ENCODE measurements at places on chromosomes 16 and 17. TPM values are rescaled to one million over a fixed set of nuclear protein-coding genes. Genes with fewer than 3 reads are reported as not detected.

The CDRT15 gene
- total RNA-seq: not detected

The TNS4 gene
- 7.6 TPM for total RNA-seq

The SHISA6 gene
- not detected for total RNA-seq

The PRSS27 gene
- 1.9 TPM for total RNA-seq

The PTX4 gene
- not detected for total RNA-seq

The FBXL16 gene
- 3.2 TPM for total RNA-seq

The MYH1 gene
- not detected for total RNA-seq

The RAB26 gene
- 0.35 TPM for total RNA-seq

The LRRC37A gene
- 1.7 TPM for total RNA-seq

The NPB gene
- total RNA-seq: 0.47 TPM

The TMEM100 gene
- not detected for total RNA-seq

The CLDN9 gene
- total RNA-seq: not detected

The ZP2 gene
- not detected for total RNA-seq

The CBFA2T3 gene
- 0.56 TPM for total RNA-seq

The IGFBP4 gene
- 6.5 TPM for total RNA-seq

The CCDC154 gene
- total RNA-seq: 1.3 TPM

The ABCA6 gene
- 0.23 TPM for total RNA-seq

The GPR179 gene
- total RNA-seq: 0.23 TPM

The ITGAD gene
- total RNA-seq: not detected

The PYDC1 gene
- total RNA-seq: not detected

The FBXO39 gene
- not detected for total RNA-seq

The P2RX5 gene
- total RNA-seq: 32.0 TPM

The KRT12 gene
- not detected for total RNA-seq

The TLK2 gene
- 32.4 TPM for total RNA-seq

The CUEDC1 gene
- 0.18 TPM for total RNA-seq

The IRX5 gene
- total RNA-seq: not detected

The TRPV3 gene
- total RNA-seq: 0.64 TPM

The TNP2 gene
- total RNA-seq: not detected

The PIGL gene
- total RNA-seq: 31.3 TPM

The TBC1D3G gene
- total RNA-seq: not detected

The BAIAP3 gene
- 0.46 TPM for total RNA-seq

The SULT1A1 gene
- total RNA-seq: 11.6 TPM

The KRTAP4-6 gene
- total RNA-seq: not detected

The C16orf46 gene
- total RNA-seq: 0.39 TPM

The MIF4GD gene
- 38.1 TPM for total RNA-seq

The OTOP3 gene
- total RNA-seq: not detected

The KRT17 gene
- not detected for total RNA-seq

The CLEC18A gene
- not detected for total RNA-seq

The STAC2 gene
- 0.20 TPM for total RNA-seq

The C16orf92 gene
- total RNA-seq: not detected

Data from activated naive CD8-positive, alpha-beta T cell treated with anti-CD3 and anti-CD28 coated beads for 36 hours (primary cell).